COR-L47 (cell line): ENCODE measurements at places on chromosomes 5 and 9.

DNA sequence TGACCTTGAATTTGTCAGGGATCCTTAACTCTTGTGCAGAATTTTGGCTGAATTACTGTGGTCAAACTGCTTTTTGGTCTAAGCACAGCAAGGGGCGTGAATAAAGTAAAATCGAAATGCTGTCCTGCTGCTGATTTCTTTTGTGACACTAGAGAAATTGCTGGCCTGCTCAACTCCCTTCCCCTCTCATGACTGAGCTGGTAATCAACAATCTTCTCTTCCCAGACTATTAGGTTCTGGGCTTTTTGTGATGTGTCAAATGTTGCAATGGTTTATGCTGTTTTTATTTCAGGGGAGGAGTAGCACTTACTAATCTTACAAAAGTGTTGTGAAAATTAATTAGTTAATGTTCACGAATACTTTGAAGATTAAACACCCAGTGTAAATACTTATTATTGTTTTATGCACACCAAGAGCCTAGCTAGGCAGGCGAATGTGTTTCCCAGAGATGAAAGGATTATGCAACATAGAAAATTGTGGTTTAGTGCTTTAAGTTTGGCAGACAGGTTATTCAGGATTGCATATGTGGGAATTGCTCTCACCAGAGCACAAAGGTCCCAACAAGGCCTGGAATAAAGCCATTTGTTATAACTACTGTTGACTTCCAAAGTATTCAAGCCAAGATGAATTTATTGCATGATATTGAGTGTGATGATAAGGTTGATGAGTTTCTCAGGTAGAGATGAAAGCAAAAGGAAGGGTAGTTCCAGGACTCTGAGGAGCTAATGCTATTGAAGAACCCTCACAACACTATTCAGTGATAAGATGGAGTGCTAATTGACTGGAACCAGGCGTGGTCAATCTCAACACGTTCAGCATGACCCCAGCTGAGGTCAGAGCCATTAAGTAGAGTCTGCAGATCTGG is 280.7 kb upstream of the ZNF608 start:
- DNase-seq, result no peak

DNA sequence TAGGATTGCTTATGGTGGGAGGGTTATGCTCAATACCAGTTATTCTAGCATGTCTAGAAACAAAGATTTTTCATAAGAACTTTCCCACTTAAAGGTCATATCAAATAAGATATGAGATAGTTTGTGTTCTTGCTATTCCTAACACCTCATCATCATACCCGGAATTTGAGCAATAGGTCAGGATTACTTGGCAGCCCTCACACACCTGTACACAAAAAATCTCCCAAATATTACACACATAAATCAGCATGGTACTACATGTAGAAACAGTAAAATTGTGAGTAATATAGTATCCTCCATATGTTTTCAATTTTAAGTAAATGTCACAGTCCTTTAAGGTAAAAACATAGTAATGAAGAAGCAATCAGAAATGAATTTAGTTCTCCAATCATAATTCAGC is 113.7 kb downstream of the SLC25A46 start:
- DNase-seq, result no peak

GRCh38 chr5:124056991-124057723 is 545.2 kb downstream of the CSNK1G3 start:
- DNase-seq, result peak; percentile 90

DNA sequence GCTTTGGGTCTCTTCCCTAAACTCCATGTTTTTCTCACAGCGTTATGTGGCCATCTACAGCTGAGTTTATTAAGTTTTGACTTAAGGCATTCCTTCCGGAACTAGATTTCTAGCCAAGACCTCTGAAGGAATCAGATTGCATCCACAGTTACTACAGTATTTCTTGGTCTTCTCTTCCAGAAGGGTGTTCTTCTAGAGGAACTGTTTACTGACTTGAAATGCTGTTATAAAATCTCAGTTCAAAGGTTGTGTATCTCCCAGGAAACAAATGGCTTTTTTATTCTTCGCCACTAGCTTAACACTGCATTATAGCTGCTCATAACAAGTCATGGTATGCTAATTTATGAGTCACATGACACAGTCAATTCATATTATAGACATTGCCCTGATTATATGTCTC is 55.3 kb upstream of the RAD23B start:
- no peak for DNase-seq

DNA sequence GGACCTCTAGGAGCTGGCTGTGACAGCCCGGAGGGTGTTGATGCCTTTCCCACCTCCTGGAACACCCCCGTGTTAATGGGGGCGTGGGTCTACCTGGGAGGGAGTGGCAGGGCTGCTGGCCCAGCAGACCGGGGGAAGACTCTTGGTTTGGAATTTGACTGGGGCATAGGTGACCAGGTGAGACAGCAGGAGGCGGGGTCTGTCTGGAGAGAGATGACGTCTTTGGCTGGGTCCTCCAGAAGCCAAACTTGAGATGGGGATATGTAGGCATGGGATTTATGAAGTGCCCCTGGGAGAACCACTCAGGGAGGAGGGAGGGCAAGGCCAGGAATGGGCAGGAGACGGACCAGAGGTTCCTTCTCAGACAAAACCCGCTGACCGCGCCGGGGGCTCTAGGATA is 42.6 kb downstream of the NEK6 start:
- DNase-seq, result no peak

- no peak for DNase-seq
Observed at GRCh38 chr5:56055287-56055686, 60.5 kb upstream of the IL6ST start.

- DNase-seq, result peak; percentile 13
Observed at GRCh38 chr9:18668944-18669343, 195.0 kb downstream of the ADAMTSL1 start.

- no peak for DNase-seq
Observed at GRCh38 chr5:159503236-159503635, 172.9 kb upstream of the IL12B start.

DNA sequence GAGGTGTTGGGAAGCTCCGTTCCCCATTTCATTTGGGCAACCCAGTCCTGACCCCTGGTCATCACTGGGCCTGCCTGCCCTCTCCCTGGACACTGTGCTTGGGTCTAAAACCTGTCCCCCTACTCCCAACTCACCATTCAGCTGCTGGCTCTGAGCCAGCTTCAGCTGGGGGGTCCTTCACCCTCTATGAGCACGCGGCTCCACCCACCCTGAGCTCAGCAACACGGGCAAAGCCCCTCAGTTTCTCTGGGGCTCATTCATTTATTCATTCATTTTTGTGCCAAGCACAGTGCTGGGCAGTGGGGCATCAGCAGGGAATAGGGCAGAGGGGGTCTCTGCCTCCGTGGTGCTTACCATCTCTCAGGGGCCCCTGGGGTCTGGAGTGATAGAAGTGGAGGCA is 199.8 kb upstream of the MVB12B start:
- no peak for DNase-seq

- DNase-seq, result no peak
Observed at GRCh38 chr5:143699121-143699520, 112.8 kb upstream of the HMHB1 start.

DNA sequence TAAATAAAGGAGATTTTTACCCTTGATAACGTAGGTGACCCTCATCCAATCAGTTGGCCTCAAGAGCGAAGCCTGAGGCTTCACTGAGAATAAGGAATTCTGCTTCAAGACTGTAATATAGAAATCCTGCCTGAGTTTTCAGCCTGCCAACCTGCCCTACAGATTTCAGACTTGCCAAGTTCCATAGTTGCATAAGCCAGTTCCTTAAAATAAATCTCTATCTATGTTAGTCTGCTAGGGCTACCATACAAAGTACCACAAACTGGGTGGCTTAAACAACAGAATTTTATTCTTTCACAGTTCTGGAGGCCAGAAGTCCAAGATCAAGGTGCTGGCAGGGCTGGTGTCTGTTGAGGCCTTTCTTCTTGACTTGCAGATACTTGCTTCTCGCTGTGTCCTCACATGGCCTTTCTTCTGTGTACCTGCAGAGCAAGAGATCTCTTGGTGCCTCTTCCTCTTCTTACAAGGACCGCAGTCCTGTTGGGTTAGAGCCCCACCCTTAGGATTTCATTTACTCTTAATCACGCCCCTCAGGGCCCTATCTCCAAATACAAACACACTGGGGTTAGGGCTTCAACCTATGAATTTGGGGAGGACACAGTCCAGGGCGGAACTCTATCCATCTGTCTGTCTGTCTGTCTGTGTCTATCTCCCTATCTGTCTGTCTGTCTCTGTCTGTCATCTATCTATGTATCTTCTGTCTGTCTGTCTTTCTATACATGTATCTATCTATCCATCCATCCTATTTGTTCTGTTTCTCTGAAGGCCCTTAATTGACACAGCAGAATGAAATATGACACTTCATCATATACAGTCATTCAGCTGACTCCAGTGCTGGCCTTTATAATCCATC is 17.0 kb upstream of the CMBL start:
- DNase-seq, result no peak

GRCh38 chr5:137665678-137666460 is 70.0 kb downstream of the KLHL3 start:
- no peak for DNase-seq

DNA sequence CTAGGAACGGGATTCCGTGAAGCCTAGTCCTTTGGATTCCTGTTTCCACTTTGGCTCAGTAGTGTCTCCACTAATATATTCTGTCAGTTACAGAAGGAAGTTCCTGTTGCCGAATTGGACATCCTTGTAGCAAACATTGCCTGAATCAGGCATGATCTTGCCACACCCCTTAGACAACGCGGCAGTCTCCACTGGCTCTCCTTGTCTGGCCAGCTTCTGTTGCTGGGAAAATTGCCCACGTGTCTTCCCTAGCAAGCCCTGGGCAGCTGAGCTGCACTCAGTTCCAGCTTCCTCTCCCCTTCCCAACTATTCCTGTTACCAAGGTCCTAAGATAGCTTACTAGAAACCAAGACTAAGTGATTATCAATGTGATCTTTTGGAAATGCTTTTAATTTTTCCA is 316.6 kb upstream of the RIOK2 start:
- DNase-seq, result no peak

GRCh38 chr9:25975667-25976066 is 297.4 kb upstream of the TUSC1 start:
- DNase-seq, result no peak

GRCh38 chr5:154002511-154003020 is 36.1 kb downstream of the FAM114A2 start:
- no peak for DNase-seq

- peak; percentile 12 for DNase-seq
Observed at GRCh38 chr9:34185778-34186551, 7.1 kb downstream of the UBAP1 start.

DNA sequence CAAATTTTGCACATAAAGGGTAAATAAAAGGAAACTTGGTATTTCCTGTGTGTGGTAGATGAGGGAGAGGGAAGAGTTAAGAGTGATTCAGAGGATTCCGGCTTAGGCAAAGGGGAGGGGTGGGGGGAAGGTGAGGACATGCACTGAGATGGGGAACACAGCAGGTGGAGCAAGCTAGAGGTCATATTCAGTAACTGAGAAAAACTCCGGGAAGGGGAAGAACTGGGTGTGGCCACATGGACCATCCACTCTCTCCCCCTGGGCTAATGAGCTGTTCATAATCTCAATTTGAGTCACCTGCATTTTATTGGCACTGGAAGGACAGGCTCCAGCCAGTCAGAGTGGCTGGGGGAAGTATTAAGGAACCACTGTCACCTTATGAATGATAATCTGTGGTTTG is 45.1 kb upstream of the UGCG start:
- DNase-seq, result no peak

- DNase-seq, result no peak
Observed at GRCh38 chr5:77637170-77637997, 1.1 kb downstream of the OTP start.

- no peak for DNase-seq
Observed at GRCh38 chr5:150353032-150353675, 4.3 kb upstream of the TCOF1 start.

GRCh38 chr9:81193362-81194339 is 495.7 kb downstream of the TLE1 start:
- no peak for DNase-seq

DNA sequence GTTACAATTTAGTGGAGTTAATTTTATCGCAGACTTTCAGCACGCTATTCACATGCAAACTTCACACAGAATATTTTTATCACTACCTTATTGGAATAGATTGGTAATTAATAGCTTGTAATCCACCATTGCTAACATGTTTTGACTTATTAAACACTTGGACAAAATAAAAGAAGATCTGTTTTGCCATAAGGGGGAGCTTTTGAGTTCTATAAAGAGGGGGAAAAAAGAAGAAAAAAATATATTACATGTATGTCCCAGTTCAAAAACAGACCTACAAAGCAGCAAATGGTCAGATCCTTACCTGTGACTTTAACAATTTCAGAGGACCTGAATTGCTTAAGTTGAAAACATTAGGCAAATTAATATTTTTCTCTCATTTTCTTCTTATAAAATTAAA is 1.2 kb upstream of the PAPPA start:
- DNase-seq, result peak; percentile 4

DNA sequence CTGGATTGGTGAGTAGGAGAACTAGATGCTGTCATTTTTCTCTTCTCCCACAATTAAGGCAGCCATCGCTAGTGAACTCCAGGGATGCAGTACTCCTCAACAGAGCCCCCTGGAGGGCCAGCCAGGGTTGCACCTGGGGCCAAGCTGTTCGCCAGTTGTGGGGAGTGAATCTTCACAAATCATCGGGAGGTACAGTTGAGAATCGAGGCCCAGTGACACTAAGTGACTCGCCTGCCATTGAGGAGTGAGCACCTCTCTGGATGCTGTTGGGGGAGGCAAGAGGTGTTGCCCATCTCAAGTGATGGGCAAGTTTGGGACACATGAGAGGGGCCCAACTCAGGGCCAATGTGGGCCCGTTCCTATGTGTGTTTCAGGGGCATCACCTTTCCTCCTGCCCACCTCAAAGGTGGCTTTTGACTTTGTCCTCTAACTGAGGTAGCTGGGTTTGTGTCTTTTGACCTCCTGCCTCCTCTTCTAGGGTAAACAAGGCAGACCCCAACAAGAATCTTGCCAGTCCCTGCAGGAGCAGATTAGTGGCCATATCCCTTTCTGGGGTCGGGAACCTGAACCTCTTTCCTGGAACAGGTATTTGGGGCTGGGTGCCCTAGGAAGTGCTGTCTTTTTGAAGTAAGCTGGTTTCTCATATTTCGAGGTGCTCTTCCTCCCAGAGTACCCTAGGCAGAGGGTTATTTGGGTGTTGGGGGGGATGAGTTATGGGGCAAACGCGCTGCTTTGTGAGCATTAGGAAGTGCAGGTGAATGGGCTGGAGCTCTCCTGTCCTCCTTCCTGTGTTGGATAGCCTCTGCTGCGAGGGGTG is 181.2 kb downstream of the MACROH2A1 start:
- no peak for DNase-seq

DNA sequence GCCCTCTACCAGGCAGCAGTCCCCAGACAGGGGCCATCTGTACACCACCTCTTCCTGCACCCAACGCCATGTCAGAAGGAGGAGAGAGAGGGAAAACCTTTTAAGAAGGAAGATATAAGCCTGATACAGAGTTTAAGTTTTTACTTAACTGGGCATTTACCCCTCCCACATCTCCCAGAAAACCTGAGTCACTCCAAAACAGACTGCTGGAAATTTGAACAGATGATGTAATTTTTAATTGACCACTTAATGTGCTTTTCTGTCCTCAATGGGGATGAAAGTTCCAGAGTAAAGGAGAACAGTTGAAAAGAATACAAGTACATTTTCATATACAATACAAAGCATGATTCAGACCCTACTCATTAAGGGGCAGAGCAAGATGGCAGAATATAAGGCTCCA is 63.9 kb downstream of the TTC39B start:
- no peak for DNase-seq
